ENCODE measurements at places on chromosomes 13 and 19.

GRCh38 chr19:28018499-28018898 is 1194.5 kb downstream of the UQCRFS1 start:
- DNase-seq: no peak

DNA sequence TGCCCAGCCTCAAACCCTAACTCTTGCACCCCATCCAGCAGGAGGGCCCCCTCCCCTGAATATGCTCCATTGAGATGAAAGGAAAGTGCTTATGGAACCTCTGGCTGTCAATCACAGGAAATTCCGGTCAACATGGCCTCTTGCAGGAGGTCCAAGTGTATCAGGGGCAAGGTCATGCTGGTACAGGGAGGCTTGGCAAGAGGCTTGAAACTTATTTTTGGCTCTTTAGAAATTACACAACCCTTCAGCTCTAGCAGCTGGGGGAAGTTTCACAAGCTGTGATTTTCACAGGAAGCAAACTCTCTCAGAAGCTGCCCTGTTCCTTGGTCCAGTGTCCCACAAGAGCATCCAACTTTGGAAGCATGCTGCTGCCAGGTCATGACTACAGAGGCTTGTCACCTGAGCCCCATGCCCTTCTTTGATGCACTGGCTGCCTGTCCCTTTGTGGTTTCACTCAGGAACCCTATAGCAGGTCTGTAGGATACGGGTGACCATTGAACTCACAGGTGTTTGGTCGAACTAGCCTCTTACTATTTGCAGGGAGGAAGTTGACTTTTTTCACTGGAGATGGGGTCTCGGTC is 8.4 kb downstream of the ASF1B start:
- DNase-seq: no peak

GRCh38 chr13:39567569-39567968 is 35.4 kb downstream of the LHFPL6 start:
- DNase-seq: no peak

- DNase-seq: no peak
Measured at GRCh38 chr13:77353995-77354394, 27.1 kb upstream of the MYCBP2 start.

DNA sequence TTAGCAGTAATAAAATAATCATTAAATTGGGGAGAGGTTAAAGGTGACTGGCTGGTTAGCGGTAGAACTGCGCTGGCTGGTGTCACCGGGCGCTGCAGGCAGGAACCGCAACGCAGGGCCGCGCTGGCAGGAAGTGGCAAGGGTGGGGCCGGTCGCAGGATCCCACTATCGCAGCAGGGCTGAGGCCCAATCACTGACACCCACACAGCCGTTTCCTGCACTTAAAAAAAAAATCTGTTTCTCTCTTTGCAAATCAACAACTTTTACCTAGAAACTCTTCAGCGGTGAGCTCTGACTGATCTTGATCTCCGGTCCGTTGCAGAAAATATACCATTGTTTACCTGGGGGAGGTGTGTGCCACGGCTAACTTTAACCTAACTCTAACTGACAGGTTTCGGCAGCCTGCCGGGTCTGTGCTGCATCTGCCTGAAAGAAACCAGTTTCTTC is 46.9 kb downstream of the KLF2 start:
- peak; percentile 95 for DNase-seq

DNA sequence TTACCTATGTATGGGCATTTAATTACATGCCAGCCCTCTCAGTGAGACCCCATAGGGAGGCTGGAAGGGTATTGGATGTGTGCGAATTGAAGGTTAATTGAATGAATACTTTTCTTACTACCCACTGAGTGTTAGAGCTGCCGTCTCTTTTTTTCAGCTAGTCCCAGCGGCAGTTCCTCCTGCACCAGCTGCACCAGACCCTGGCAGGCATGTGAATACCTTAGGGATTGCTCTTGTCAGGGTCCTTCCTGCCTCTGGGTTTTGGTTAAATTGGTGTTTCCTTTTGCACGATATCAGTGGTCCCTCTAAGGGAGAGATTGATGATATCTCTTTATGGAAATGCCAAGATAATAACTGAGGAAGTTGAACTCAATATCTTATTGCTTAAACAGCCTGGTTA is 9.8 kb upstream of the CXCL17 start:
- no peak for DNase-seq

DNA sequence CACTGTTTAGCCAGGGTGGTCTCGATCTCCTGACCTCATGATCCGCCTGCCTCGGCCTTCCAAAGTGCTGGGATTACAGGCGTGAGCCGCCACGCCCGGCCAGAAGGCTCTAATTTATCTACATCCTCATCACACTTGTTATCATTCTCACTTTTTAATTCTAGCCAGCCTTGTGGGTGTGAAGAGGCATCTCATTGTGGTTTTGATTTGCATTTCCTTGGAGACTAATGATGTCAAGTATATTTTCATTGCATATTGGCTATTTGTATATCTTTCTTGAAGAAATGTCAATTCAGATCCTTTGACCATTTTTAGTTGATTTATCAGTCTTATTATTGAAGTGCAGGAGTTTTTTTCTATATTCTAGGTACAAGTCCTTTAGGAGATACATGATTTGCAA is 27.7 kb upstream of the HIF3A start:
- DNase-seq: no peak

DNA sequence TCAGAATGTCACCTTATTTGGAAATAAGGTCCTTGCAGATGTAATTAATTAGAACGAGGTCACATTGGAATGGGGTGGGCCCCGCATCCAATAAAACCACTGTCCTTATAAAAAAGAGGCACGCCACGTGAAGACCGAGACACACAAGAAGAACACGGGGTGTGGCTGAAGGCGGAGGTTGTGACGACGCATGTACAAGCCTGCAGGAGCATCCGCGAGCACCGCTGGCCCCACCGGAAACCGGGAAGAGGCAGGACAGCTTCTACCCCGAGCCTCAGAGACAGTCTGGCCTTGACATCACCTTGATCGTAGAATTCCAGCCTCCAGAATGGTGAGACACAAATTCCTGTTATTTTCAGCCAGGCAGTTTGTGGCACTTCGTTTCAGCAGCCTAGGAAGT is 177.9 kb downstream of the COL4A1 start:
- DNase-seq: no peak

DNA sequence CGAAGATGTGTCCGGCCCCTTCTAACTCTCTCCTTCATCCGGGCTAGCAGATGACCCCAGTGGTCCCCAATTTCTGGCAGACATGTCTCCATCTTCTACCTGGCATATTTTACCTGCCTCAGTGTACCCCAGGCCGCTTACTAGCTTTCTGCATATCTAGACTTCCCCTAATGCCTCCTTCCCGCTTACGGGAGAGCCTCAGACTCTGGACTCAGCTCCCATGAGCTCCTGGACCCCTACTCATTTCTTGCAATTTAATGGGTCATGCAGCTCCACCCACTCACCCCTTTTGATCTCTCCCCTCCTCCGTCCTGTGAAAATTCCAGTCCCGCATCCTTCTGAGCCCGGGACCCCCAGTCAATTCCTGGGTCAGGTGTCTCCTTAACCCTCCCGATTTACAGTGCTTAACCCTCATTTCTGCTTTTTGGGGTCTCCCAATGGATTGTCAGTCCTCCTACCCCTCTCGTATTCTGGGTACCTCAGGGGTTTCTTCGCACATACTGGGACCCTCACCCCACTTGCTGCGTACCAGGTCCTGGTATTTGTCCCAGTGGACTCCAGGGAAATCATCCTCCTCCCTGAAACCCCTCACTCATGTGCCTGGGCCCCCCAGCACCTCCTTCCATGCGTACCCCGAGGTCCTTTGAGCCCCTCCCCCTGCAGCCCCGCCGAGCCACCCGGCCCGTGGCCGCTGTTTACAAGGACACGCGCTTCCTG is 500 bp upstream of the JUNB start:
- peak; percentile 37 for DNase-seq

- no peak for DNase-seq
Measured at GRCh38 chr13:94550062-94550738, 45.8 kb downstream of the TGDS start.

GRCh38 chr13:52359534-52359933 is 46.4 kb downstream of the THSD1 start:
- DNase-seq: no peak

- peak; percentile 69 for DNase-seq
Measured at GRCh38 chr19:16001481-16002312, 52.9 kb downstream of the OR10H4 start.

DNA sequence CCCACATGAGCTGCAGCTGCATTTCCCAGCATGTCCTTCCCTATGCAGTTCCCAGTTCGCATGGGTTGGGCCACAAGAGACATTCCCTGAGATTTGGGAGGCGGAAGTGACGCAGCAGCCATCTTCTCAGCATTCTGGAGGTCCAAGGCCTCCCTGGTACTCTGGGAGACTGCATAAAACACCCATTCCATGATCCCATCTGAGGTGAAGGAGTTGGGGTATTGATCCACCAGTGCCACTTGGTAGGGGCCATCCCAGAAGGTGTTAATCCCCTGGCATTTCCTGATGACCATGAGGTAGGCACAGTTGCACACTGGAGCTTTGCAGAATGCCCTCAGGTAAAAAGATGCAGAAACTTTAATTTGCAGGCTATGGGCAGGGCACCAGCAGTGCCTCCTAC is 25.4 kb downstream of the POP4 start:
- DNase-seq: no peak

DNA sequence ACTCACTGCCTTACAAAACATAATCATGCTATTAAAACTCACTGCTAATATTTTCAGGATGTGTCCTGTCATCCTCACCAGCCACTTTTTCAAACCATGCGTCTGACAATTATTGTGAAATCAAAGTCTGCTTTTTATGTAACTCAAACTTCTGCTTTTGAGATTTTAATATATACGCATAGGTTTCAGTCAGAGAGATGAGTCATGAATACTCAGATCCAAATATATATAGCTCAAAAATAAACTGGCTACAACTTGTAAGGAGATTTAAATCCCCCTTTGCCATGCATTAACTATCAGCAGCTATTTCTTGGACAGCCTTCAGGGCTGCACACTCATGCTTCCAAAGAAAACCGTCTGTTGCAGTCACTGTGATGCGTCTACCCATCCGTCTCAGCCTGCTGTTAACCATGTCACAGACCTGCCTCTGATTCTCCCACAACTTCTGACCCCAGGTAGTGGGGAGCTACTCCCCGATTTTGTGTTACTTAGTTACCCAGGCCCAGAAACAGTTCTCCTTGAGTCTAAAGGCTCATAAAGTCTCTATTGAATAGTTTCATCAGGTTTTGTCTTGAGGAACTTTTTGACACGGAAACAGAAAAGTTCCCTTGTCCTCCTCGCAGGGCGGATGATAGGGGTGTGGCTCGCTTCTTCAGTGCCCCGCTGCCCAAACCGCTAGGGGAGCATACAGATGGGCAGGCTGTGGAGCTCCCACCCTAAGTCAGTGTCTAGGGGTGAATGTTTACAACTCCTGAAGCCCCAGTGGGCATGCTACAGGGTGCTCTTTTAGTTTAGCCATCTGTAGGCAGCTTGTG is 33.8 kb upstream of the SGCG start:
- no peak for DNase-seq

- no peak for DNase-seq
Measured at GRCh38 chr13:42017264-42017663, 31.2 kb upstream of the DGKH start.

DNA sequence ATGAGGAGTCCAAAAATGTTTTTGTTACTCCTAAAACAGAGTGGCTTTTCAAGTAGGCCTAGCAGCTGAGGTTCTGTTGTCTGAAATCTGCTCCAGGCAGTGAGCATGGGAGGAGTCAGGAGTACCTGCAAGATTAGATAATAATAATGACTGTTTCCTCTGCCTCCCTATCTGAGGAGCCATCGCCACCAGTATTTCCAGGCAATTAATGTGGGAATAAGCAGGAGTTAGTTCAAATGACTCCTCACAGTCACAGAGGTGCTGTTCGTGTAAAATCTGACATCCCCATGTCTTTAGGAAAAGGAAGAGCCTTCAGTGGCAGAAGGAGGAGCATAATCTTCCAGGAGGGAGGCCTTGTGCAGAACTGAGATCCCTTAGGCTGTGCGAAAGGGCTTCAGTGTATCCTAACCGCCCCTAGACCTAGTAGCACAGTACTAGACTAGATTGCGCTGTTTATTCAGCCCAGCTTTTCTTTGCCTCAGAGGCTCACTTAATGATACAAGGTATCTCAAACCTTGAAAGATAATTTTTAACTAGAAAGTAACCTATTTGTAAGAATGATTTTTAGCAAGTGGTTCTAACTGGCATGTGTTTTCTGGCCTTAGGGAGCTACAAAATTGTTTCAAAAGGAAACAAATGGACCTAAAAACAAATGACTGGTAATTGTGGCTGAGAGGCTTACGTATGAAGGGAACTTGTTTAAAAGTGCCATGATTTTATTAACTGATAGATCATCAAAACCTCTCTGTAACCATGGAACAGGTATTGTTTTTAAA is 49.0 kb downstream of the FREM2 start:
- no peak for DNase-seq

DNA sequence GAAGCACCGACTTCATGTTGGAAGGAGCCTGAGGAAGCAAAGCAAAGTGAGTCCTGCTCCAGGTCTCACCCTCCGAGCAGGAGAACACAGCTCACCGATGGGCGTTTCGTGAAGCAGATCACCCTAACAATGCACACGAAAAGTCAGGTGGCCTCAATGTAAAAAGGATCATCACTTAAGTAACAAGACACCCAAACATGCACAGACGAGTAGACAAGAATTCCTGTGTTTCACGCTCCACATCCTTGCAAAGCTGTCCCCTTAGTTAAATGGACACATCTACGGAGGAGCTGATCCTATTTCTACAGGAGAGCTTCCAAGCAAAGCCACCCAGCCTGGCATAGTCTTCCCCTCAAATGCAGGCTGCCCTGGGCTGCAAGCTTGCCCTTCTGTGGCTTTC is 66.2 kb downstream of the SLC15A1 start:
- DNase-seq: no peak

- DNase-seq: peak; percentile 25
Measured at GRCh38 chr19:13275016-13275722, 125.0 kb downstream of the IER2 start.

- DNase-seq: no peak
Measured at GRCh38 chr13:52344108-52344507, 61.9 kb downstream of the THSD1 start.

DNA sequence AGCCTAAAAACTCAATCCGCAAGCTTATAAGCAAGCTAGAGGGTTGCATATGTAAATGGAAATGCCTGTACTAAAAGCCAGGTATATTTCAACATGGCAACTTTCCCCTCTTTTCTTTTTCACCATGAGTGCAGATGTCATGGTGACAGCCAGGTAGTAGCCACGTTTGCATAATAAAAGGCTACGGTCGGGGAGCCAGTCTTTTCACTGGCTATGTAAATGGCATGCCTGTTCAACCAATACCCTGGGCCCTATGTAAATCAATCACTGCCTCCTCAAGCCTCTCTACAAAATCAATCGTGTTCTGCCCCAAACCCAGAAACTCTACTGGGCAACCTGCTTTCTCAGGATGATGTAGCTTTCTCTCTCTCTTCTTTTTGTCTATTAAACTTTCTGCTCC is 87.4 kb downstream of the ZNF100 start:
- no peak for DNase-seq

DNA sequence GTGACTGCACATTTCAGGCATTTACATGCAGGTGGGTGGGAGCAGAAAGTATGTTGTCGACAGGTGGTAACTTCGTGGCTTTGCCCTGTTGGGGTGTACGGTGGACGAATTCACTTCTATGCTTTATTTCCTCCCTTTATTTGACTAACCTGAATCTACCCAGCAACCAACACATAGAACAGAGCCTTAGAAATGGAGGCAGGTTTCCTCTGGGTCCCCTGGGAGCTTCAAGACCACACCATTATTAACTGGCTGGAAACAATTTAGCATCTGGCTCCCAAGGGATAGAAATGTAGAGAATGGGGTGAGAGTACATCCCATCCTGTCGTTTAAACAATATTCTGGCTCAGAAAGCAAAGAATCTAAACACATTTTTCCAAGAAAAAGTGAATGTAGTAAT is 244.4 kb downstream of the DLEU7 start:
- no peak for DNase-seq

Data from activated CD8-positive, alpha-beta T cell treated with anti-CD3 and anti-CD28 coated beads for 36 hours (primary cell).